Stimulated activated CD4-positive, alpha-beta T cell treated with anti-CD3 and anti-CD28 coated beads, Interleukin-1b, Interleukin-23, amount 100 ng/mL, for 1 hour (primary cell): ENCODE measurements at places on chromosomes 16 and 17.

DNA sequence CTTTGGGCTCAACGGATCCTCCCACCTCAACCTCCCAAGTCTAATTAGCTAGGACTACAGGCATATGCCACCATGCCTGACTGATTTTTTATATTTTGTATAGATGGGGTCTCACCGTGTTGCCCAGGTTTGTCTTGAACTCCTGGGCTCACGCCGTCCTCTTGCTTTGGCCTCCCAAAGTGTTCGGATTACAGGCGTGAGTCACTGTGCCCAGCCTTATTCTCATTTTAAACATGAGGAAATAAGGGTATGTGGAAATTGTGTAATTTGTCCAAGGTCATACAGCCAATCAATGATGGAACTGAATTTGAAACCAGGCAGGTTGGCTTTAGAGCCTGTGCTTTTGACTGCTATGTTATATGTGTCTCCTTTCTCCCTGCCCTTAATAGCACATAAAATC is 27.4 kb upstream of the AQP8 start:
- DNase-seq = no peak

DNA sequence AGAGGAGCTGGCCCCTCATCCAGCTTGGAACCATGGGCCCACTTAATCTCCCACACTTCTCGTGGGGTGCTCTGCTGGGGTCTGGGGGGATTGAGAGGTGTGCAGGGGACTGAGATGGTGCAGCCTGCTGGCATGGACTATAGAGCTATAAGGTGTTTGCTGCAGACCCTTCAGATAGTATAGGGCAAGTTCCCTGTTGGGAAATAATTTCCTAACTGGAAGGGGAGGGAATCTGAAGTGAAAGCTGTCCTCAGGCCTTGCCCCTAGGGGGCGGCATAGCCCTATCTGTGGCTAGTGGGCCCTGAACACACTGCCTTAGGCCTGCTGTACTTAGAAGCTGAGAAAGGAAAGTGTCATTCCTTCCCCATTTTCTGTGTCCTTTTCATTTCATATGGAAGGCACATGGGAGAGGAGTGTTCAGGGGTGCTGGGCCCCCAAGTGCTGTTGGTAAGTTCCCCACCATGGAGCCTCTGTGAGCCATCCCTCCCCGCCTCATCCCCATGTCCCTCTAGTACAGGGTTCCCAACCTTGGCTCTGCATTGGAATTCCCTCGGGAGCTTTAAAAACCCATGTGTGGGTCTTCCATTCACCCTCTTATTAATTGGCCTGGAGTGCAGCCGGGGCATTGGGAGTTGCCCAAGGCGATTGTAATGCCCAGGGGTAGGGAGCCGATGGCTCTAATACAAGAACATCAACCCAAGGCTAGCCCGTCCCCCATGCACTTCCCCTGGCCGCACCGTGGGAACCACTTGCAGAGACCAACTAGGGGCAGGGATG is 19.7 kb downstream of the GOSR2 start:
- peak; percentile 33 for DNase-seq

DNA sequence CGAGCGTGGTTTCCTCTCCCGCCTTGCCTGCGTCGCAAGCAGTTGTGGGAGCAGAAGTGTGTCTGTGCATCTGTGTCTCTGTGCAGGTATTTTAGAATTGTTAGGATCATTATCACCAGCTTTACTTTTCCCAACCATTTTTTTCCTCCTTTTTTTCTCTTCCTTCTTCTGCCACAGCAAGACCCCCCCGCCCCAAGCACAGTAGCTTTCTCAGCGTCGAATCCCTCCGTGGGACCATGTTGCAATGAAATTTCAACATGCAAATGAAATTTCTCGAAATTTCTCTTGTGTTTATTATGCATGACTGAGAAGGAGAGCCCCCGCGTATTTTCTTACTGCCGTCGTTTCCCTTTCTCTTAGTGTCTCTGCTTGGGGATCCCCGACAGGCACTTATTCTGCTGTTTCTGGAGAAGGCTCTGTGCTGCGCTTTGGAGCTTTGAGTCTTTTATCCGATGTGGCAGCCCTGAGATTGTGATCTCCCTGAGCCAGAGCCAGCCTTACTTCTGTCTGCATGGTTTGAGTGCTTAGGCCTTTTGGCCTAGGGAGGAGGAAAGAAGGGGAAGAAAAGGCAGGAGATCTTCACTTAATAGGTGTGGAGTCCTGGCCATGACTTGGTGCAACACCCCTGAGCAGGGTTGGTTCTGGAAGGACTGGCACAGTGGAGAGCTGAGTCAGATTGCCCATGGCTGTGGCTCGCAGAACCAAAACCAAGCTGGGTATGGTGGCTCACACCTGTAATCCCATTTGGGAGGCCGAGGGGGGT is 5.0 kb downstream of the ARMC7 start:
- no peak for DNase-seq

- no peak for DNase-seq
These were observed 22.4 kb downstream of the CCDC182 start for GRCh38 chr17:57722704-57723043.

GRCh38 chr16:87203060-87203656 is 114.0 kb downstream of the C16orf95 start:
- DNase-seq = no peak
